GM12864 (cell line): ENCODE measurements at places on chromosomes 16 and 17.

GRCh38 chr17:18066866-18067265 is 20.9 kb upstream of the DRG2 start:
- DNase-seq = no peak

DNA sequence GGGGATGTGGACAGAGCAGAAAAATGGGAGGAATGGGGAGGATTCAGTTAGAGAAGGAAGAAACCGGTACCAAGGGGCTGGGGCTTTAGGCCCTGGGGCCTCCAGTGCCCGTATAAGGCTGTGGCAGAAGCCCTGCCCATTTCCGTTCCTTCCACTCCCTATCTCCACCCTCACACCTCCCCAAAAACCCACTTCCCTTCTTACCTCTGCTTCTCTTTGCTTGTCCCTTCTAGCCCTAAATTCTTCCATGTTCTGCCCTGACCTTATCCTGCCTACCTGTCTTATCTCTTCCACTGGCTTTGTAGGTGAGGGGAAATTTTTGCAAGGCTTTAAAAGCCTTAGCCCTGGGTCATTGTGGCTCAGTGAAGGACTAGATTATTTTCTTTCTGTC is 4.1 kb downstream of the RNF167 start:
- no peak for DNase-seq

DNA sequence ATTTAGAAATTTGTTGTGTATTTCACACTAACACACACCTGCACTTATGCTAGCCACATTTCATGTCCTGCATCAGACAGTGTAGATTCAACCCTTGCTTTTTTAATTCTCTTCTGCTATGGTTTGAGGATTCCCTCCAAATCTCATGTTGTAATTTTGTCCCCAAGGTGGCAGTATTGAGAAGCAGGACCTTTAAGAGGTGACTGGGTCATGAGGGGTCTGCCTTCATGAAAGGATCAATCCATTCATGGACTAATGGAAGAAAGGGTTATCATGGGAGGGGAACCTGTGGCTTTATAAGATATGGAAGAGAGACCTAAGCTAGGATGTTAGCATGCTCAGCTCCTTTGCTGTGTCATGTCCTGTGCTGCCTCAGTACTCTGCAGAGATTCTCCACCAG is 1032.2 kb downstream of the CDH11 start:
- DNase-seq = no peak

DNA sequence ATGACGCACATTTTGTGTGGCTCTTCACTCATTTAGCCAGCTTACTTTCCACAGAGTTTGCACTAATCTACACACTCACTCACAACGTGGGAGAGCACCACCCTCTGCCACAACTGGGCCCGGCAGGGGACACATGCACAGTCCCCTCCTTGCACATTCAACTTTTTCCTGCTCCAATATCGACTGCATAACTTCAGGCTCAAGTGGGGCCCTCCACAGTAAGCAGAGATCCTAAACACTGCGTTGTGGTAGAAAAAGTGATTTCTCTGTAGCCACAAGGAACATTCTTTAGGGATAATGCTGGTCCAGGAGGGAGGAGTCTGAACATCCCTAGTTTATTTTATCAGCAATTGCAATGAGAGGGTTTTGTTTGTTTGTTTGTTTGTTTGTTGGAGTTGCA is 40.0 kb downstream of the MRPS23 start:
- no peak for DNase-seq

DNA sequence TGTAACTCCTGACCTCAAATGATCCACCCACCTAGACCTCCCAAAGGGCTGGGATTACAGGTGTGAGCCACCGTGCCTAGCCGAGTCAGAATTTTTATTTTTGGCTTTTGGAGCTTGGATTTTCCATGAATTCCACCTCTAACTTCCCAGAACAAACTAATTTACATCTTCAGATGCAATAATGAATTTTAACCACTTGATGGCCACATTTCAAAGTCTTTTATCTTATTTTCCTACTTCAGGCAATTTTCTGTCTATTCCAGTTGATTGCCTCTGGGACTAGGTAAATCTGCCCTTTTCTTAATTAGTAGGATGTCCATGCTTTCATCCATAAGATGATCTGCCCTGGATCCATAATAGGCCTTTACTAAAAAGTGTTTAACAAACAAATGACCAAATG is 156.4 kb upstream of the ANKFN1 start:
- no peak for DNase-seq

DNA sequence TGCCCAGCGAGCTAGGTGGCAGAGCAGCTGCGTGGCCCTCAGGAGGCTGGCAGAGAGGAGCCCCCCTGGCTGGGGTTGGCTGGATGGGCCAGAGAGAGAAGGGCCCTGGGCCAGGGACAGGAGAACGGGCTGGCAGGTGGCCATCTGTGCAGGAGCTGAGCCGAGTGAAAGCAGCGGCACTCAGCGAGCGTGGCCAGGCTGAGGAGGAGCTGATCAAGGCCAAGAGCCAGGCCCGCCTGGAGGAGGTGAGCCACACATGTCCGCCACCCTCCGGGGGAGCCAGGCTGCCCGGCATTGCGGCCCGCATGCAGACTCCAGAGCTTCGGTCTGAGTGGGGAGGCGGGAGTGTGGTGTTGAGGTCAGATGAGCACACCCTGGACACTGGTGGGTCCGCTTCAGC is 2.1 kb upstream of the RAC3 start:
- no peak for DNase-seq

DNA sequence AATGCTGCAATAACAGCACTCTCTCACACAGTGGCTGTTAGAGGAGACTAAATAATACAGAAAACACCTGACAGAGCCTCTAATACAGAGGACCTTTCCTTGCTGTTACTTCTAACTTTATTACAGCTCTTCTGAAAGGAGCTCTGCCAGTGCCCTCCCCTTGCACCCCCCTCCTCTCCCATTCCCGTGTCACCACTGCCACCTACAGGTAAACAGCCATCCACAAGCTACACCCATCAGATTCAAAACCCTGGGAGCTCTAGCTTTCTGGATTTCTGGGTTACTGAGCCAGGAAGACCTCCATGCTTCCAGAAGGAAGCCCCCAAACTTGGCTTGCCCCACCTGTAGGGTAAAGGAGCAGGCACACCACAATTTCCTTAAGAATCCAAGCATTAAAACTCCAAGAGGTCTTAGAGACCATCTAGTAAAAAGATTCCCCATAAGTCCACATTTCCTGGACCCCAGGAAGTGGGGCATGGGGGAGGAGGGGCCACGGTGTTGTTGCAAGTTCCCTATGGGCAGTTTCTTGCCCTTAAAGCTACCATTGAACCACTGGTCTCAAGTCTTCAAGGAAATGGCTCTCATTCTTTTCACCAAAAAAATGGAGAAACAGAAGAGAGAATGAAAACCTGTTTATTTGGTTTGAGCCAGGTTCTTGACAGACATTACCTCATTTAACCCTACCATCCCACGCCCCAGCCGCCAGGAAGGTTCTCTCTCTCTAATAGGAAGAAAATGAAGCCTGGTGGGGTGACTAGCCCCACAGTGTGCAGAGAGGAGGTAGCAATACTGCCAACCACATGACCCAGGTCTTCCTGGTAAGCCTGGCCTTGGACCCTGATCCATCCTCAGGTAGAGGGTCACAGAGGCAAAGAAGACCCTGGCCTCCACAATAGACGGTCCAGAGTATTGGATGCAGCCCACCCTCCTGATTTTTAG is 52.8 kb downstream of the TOM1L2 start:
- DNase-seq = peak; percentile 30

GRCh38 chr17:33055746-33056145 is 64.1 kb downstream of the SPACA3 start:
- no peak for DNase-seq

GRCh38 chr16:10180042-10180770 is 2.0 kb downstream of the GRIN2A start:
- no peak for DNase-seq

GRCh38 chr16:80317599-80318037 is 223.2 kb upstream of the DYNLRB2 start:
- DNase-seq = no peak

DNA sequence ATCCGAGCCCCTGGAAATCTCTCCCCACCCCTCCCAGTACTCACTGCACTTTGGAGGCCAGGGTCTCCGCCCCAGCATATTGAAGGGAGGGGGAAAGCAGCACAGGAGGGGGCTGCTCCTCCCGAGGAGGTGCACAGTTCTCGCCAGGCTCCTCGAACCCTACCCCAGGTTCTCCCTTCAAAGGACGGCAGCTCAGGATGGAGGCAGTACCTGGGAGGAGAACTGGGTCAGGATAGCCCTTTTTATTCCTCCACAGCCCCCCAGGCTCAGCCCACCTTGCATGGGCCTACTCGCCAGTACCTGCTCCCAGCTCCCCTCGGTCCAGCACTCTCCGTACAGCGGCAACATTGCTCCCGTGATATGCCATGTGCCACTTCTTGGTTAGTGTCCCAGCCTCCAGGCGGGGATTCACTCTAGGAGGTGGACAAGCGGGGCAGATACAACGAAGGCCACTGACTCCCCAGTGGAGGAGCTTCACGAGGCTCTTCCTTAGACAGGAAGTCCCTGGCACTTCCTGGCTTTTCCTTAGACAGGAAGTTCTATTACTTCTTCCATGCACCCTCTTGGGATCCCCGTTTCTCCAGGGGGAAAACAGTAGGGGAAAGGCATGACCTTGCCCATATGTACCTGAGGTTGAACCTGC is 2.1 kb upstream of the GPS2 start:
- no peak for DNase-seq

DNA sequence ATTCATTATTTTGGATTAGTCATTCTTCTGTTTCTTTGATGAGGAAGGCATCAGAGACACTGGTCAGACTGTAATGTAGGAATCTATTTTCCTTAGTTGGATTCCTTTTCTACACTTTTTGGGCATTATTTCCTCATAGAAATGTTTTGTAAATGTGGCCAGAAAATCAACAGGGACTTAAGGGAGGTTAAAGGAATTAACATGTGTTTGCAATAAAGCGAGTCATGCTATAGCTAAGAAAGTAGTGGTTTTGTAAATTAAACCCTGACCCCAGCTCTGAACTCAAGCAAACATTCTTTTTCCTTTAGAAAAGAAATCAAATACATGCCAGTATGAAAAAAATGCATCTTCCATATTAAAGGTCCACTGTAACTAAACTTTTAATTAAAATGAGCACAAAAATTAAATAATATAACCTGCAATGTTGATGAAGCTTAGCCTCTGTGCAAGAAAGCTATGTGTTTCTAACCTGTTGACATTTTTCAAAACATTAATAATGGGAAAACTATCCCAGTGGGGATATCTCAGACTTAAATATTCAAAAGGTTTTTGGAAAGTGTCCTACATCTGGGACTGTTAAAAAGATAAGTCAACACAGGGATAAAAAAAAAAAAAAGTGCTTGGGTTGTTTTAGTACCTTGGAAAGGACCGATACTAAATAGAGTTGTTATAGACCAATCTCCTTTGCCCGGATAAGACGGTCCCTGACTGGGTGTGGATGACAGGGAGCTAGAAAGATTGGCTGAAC is 428.0 kb downstream of the CA10 start:
- no peak for DNase-seq

- DNase-seq = no peak
Observed at GRCh38 chr17:43877451-43878155, 29.7 kb downstream of the MPP2 start.

DNA sequence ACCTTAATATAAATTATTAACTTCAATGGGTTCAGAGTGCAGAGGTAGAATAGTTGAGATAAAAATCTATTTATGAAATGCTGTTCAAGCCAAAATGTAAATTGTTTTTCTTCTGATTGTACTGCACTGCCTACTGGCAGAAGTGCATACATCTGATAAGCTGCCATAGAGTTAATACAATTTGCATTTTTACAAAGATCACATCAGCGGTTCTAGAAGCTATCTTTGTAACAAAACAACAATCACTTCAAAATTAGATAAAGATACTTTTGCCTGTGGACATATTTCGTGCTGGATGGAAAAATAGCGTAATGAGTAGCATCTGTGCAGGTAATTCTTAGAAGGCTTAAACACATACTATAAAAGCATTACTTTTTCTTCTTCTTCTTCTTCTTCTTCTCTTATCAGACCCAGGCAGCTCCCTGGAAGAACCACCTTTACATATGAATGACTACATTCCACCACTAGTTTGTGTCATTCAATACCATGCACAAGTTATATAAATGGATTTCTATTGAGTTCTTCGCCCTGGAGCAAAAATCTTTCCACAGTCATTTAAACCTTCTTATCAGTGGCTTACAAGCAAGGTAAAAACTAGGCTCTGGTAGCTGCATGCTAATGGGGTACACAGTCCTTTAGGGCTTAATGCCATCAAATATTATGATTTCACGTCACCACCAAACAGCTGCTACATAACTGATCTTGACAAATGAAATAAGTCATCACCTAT is 47.0 kb downstream of the SYNRG start:
- DNase-seq = no peak

GRCh38 chr17:1735834-1736347 is 6.8 kb upstream of the SERPINF2 start:
- no peak for DNase-seq

DNA sequence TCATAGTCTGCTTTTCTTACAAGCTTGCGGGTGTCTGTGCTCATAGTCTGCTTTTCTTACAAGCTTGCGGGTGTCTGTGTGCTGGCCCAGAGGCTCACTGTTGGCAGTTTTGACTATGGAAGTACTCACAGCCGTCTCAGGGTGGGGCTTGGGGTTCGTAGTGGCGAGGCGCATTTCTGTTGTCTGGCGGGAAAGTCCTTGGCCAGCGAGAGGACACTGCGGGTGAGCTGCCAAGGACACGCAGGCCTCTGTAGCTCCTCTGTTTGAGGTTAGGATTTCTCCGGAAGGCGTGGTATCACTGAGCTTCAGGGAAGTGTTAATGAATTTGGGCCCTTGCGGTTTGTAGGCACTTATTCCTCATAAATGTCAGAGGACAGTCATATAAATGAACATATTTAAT is 13.5 kb downstream of the TBCD start:
- DNase-seq = no peak

- DNase-seq = no peak
Observed at GRCh38 chr16:3467921-3468320, 24.4 kb downstream of the NAA60 start.

DNA sequence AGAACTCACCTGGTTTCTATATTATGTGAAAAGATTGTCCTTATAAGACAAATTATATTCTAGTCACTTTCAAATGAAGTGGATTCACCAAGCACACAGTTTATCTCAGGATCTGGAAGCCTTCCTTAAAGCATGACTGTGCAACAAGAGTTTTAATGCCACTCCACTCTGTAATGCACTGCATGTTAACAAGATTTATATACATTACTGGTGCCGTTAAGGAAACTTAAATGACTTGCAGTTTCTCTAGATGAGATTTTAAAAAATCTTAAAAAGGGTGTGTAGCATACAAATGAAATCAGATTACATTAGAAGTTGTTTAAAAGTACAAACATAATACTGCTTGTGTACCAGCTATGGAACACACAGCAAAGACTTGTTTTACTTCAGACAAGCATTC is 150.8 kb downstream of the SNX11 start:
- no peak for DNase-seq

DNA sequence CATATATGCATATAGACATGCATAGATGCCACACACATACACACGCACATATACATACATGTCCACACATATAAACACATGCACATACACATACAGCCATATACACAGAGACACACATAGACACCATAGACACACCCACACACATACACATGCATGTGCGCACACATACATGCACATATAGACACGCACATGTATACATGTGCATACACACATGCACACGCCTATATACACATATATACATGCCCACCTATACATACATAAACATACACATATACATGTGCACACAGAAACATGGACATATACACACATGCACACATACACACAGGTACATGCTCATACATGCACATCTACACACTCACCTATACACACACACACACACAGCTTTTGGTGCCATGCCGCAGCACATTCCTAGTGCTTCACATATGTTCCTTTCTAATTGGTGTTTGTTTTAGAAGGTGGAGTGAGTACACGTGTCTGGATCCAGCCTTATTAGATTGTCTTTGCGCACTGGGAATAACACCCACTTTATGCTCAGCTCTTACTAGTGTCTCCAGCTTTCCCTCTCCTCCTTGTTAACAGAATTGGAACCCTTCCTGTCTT is 198.0 kb downstream of the RPTOR start:
- DNase-seq = no peak
